ENCODE measurements at places on chromosomes 12 and 14.

GRCh38 chr14:65110525-65110924, 8.2 kb upstream of the MAX start:
- no peak for DNase-seq

DNA sequence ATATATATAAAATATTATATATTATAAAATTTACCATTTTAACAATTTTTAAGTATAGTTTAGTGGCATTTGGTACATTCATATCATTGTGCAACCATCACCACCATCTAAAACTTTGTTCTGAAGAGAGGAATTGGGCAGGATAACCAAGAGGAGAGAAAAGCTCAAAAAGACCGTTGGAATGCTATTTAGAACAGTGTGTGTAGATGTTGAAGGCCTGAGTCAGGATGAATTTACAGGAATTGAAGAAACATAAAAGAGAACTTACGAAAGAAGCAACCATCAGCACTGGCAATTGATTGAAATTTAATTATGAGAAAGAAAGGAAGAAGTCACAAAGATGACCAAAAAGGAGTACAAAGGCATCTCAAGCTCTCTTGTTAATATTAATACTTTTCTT, 196.9 kb upstream of the PWP1 start:
- DNase-seq: no peak

GRCh38 chr14:32073537-32074189, 3.4 kb upstream of the ARHGAP5 start:
- peak; percentile 11 for DNase-seq

GRCh38 chr12:106412563-106412962, 55.0 kb downstream of the POLR3B start:
- no peak for DNase-seq

DNA sequence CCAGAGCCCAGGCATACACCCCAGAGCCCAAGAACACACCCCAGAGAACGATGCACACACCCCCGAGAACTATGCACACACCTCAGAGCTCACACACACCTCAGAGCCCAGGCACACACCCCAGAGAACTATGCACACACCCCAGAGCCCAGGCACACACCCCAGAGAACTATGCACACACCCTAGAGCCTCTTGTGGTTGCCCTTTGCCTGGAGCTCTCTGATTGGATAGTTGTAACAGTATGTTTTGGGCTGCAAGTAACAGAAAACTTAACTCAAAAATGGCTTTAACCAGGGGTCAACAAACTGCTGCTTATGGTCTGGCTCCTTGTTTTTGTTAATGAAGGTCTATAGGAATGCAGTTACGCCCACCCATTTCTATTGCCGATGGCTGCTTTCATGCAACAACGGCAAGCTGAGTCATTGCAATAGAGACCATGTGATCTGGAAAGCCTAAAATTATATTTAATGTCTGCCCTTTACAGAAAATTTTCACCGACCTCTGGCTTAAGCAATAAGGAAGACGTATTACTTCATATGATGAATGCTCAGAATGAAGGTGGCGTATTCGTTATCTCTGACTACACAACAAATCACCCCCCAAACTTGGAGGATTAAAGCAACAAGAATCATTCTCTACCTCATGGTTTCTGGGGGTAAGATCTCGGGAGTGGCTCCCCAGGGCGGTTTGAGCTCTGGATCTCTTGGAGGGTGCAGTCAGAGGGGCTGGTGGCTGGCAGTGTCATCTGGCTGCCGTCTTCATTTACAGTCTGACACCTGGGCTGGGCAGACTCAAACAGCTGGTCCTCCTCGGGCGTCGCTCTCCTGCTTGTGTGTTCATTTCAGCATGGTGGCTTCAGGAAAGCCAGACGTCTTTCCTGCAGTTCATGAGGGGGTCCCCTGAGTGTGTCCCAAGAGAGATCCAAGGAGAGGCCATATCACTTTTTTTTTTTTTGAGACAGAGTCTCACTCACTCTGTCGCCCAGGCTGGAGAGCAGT, 66.3 kb upstream of the NCOR2 start:
- DNase-seq: no peak

Measured in T-helper 22 cell (primary cell).